Esophagus muscularis mucosa (tissue), 4 donors: ENCODE measurements at places on chromosomes 5 and 9. TPM values are rescaled to one million over a fixed set of nuclear protein-coding genes. Genes with fewer than 3 reads are reported as not detected.

The MAST4 gene
- 26.2 TPM for total RNA-seq

GRCh38 chr9:95750725-95751519, 124.6 kb upstream of the ERCC6L2 start:
- H3K4me1 ChIP-seq, result peaks cover 31% of the 10 kb centered on the region
- H3K27ac ChIP-seq, result no peak overlapping the region
- no peak overlapping the region for H3K4me3 ChIP-seq
- H3K27me3 ChIP-seq, result no peaks in the 10 kb centered on the region

DNA sequence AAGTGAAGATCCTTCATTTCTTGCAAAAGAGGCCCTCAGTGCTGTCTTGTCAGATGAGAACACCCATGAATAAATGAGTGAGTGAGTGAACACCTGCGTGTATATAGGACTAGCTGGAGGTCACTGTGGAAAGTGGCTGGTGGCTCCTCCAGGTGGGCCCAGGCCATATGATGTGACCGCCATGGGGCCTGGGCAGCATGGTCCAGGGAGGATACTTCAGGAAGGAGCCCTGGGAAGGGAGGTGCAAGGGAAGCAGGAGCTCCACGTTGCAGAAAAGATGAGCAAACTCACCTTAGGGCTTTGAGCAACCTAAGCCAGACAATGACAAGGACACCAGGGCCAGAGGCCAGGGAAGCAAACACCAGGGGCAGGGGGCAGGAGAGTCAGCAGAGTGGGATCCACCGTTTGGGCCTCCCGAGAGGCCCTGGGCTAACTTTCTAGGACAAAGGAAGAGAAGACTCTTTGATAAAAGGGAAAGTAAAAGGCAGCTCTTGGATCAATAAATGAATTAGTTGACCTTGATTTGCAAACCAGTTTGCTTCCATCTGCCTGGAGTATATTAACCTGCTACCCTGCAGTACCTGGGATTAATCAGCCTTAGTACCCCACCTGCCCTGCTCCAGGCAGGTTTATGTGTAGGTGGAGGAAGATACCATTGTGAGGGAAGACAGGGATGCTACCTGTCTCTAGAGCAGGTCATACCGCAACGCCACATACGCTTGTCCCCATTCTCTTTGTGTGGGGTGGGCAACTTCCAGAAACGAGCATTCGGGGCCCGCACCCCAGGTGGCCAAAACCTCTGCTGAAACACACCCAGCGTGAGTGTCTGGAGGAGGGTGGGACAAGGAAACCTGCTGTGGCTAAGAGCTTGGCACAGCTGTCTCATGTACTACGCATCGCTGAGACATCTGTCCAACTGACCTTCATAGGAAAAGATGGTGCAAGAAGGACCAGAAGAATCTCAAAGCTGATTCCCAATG, 51.4 kb upstream of the OLFM1 start:
- H3K27ac ChIP-seq, result no peak overlapping the region
- H3K27me3 ChIP-seq, result peaks cover 58% of the 10 kb centered on the region
- no peaks in the 10 kb centered on the region for H3K4me1 ChIP-seq
- DNase-seq, result no peak
- no peak overlapping the region for H3K4me3 ChIP-seq

GRCh38 chr5:38187532-38187931, 70.8 kb upstream of the EGFLAM start:
- no peak overlapping the region for H3K27ac ChIP-seq
- H3K27me3 ChIP-seq, result no peaks in the 10 kb centered on the region
- no peak for DNase-seq
- H3K36me3 ChIP-seq, result no peaks in the 10 kb centered on the region
- no peaks in the 10 kb centered on the region for H3K4me1 ChIP-seq

DNA sequence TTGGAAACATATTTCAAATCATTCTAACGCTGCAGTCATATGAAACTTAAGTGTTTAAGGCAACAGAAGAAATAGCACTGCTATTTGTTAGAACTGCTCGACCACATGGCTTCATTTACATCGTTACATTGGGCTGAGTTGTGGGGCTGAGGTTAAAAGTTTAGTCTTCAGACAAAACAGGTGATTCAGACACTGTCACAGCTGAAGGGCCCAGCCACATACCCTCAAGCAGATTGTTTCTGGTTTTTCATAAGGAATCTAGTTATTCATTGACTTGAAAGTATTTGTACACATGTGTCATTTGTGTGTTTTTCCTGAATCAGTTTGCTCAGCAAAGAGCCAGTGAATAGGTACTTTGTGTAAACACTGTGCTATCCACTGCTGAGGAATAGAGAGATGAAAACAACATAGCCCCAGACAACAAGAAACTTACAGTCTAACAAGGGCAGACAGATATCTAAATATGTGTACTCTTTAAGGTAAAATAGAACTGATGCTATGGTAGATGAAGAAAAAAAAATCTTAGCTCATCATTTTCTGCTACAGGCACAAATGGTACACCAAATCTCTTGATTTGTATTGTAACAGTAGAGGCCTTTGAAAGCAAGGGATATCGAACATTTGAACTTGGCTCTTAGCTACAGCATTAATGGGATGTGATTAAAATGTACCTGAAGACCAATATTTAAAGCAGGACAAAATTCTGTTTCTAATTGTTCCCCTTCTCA, 357.6 kb upstream of the RPS23 start:
- no peaks in the 10 kb centered on the region for H3K27me3 ChIP-seq
- DNase-seq, result no peak
- H3K4me3 ChIP-seq, result no peak overlapping the region
- H3K4me1 ChIP-seq, result peaks cover 17% of the 10 kb centered on the region
- no peak overlapping the region for H3K27ac ChIP-seq
